Activated CD4-positive, alpha-beta T cell treated with anti-CD3 and anti-CD28 coated beads, Interleukin-2, amount 10 ng/mL, durations not matched to agents 24 days and 14 days (primary cell): ENCODE measurements at places on chromosomes 4 and X. TPM values are rescaled to one million over a fixed set of nuclear protein-coding genes. Genes with fewer than 3 reads are reported as not detected.

Gene CACNA1F
- total RNA-seq: 0.07 and 0.14 TPM in 2 replicates

Gene BTC
- total RNA-seq: not detected in 2 replicates

Gene LYAR
- total RNA-seq: 93.9 and 95.5 TPM in 2 replicates

Gene AFF2
- 0.70 and 1.1 TPM in 2 replicates for total RNA-seq

Gene VEGFC
- total RNA-seq: not detected in 2 replicates

Gene SMC1A
- total RNA-seq: 141 and 144 TPM in 2 replicates

DNA sequence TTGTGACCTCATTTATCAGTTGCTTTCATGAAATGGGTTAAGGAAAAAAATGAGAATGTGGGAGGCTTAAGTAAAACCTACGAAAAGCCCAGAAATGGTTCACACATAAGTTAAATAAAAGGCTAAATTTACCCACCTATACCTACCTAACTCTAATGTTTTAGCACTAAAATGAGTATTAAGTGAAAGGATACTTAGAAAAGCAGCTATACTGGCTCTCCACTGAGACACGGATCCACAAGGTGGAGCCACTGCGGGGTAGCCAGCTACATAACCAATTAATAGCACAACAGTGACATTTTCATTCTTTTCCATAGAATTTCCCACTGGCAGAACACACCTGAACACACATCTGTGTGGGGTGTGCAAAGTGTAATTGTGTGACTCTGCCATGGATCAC is 101.9 kb downstream of the MAML3 start:
- H3K27me3 ChIP-seq: peaks cover 65% of the 10 kb centered on the region
- peaks cover 29% of the 10 kb centered on the region for H3K4me1 ChIP-seq
- H3K4me3 ChIP-seq: no peak overlapping the region
- no peak overlapping the region for H3K27ac ChIP-seq

- H3K27ac ChIP-seq: peak overlapping the region; percentile 100
- peaks cover 28% of the 10 kb centered on the region for H3K36me3 ChIP-seq
- no peaks in the 10 kb centered on the region for H3K27me3 ChIP-seq
- peaks cover 58% of the 10 kb centered on the region for H3K4me1 ChIP-seq
- no peak for DNase-seq
Observed at GRCh38 chr4:139300431-139301112, 733 bp upstream of the NAA15 start.

GRCh38 chrX:118272242-118272641 is 73.7 kb upstream of the WDR44 start:
- H3K27ac ChIP-seq: no peak overlapping the region
- no peak overlapping the region for H3K4me3 ChIP-seq
- H3K27me3 ChIP-seq: no peaks in the 10 kb centered on the region
- DNase-seq: no peak

DNA sequence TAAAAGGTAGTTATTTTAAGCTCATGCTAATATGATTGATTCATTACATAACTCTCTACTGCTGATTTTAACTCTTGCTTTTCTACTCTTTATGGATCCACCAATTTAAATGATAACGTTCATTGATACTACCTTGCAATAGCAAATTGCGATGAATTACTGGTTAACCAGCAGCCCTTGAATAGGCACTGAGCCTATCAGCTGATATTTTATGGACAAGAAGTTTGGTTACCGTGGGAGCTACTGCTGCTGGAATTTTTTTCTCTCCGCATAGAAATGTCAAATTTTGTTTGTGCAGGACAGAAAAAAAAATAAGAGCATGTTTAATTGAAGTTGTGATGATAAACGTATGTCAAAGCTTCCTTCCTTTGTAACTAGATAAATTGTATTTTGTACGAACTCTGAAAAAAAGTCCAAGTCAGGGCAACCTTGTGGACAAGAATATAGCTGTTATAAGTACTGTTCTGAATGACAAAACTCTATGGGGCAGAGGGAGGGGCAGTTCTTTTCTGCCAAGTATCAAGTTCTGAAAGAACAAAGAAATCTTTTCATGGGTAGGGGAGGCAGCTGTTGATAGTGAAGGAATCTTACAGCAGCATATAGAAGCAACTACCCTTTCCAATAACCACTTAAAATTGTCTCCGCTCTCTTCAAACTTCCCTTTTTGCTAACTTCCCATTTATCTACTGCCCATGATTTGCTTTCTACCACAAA is 434.9 kb upstream of the PABPC4L start:
- H3K27ac ChIP-seq: no peak overlapping the region
- H3K4me1 ChIP-seq: no peaks in the 10 kb centered on the region
- no peak overlapping the region for H3K4me3 ChIP-seq
- H3K27me3 ChIP-seq: peaks cover 2% of the 10 kb centered on the region

- no peaks in the 10 kb centered on the region for H3K27me3 ChIP-seq
- DNase-seq: no peak
- peak overlapping the region; percentile 61 for H3K27ac ChIP-seq
- H3K4me1 ChIP-seq: peaks cover 43% of the 10 kb centered on the region
Observed at GRCh38 chr4:102824398-102824797, 3.0 kb downstream of the UBE2D3 start.

DNA sequence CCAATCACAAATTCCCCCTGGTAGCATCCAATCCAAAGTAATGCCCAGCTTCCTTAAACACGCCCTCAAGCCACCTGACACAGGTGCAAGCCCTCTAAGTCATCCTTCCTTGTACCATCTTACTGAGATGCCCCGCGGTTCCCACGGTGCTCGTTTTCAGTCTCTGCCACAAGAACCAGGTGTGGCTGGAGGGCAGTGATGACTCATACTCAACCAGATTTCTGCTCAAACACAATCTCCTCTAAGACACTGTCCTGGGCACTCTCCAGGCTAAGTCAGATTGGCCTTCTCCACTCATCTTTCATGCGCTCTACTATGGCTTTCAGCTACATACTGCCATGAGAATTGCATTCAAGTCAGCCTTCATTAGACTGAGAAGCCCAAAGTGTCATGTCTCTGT is 3.5 kb downstream of the SH3KBP1 start:
- peaks cover 46% of the 10 kb centered on the region for H3K4me1 ChIP-seq
- peaks cover 19% of the 10 kb centered on the region for H3K36me3 ChIP-seq
- no peak for DNase-seq
- H3K4me3 ChIP-seq: peak overlapping the region; percentile 2
- no peaks in the 10 kb centered on the region for H3K27me3 ChIP-seq

- H3K4me3 ChIP-seq: no peak overlapping the region
- peaks cover 21% of the 10 kb centered on the region for H3K27me3 ChIP-seq
- H3K4me1 ChIP-seq: no peaks in the 10 kb centered on the region
Observed at GRCh38 chrX:101079736-101080270, 1.1 kb downstream of the TMEM35A start.

DNA sequence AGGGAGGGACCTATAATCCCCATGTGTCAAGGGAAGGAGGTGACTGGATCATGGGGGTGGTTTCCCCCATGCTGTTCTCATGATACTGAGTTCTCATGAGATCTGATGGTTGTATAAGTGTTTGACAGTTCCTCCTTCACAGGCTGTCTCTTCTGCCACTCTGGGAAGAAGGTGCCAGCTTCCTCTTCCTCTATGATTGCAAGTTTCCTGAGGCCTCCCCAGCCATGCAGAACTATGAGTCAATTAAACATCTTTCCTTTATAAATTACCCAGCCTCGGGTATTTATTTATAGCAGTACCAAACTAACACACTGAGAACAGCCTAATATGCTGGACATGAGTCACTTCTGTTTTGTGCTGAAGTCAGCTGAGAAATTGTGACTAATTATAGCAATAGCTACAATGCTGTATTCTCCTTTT is 656.9 kb upstream of the CPEB2 start:
- H3K36me3 ChIP-seq: no peaks in the 10 kb centered on the region
- no peak overlapping the region for H3K4me3 ChIP-seq
